ENCODE measurements at places on chromosomes 1 and 21.

DNA sequence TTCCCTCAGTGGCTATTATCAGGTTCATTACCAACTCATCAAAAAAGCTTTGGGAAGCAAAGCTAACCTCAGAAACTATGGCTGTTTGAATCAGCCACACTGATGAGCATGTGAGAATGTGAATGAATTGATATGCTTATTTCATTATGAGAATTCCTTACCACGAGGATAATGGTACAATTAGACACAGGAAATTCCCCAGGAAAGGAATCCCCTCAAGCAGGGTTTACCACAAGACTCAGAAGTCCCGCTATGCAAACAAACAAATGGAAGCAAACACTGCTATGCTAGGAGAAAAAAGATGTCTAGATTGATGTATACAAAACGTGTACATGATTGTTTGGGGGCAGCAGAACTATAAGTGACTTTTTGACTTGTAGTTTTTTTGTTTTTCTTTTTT lies 205.0 kb downstream of the HMCN1 start:
- DNase-seq = no peak

- DNase-seq = no peak
Measured at GRCh38 chr1:224338150-224338838, 8.3 kb upstream of the NVL start.

DNA sequence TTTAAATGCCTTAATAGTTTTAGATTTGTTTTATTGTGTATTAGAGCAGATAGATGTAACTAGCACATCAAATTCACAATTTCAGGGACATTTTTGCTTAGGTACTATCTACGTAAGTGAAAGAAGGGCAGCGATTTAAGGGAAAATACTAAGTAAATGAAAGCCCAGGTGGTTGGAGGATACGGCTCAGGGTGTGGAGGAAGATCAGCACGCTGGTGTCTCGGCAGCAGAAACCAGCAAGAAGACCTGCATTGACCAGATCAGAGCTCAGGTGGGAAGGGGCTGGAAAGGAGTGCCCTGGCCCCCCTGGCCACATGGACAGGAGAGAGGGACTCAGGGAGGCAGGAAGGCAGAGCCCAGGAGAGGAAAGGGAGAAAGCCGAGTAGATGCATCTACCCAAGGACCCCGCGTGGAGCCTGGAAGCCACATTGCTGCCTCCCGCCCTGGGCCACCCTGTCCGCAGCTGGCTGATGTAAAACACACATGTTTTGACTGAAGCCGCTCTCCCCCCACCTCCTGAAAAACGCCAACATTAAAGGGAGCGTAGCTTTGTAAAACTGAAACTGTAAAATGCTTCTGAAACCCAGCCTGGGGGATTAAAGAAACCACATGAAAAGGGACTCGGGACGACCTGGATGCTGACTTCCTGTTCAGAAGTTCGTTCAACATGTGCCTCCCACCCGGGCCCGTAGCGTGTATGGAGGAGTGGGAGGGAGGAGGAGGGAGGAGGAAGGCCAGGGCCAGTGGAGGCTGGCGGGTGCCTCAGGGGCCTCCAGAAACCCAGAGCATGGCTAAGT lies 72.6 kb upstream of the TARDBP start:
- no peak for DNase-seq

DNA sequence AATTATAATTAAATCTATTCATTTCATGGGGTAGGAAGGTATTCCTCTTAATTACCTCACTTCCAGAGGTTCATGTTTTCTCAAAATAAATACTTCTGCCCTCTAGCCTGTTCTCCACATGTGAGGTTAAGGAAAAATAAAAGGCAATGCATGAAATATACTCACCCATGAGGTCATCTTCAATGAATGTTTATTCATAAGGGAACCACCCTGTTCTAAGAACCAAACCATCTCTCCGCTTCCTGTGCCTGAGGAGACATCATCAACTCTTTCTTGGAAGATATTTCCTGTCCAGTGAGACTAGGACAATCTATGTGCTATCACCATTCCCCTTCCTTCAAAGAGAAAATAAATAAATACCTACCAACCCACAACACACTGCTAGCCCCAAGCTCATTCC lies 513.7 kb upstream of the PLXNA2 start:
- no peak for DNase-seq

DNA sequence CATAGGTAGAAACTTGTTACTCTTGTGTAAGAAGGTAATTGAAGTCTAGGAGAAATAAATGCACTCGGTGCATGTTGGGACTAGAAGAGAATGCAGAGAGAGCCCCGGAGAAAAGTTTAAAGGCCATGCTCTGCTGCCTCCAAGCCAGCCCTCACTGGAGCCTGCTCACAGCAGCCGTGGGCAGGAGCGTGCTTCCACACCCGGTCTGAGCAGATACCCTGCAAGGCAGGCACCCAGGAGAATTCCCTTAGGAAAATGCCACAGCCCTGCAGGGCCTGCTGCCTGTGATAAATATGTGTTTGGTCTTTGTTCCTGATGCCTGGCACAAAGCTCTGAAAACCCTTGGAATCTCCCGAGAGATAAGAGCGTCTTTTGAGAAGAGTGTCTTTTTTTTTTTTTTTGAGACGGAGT lies 22.8 kb downstream of the C2CD2 start:
- DNase-seq = no peak

DNA sequence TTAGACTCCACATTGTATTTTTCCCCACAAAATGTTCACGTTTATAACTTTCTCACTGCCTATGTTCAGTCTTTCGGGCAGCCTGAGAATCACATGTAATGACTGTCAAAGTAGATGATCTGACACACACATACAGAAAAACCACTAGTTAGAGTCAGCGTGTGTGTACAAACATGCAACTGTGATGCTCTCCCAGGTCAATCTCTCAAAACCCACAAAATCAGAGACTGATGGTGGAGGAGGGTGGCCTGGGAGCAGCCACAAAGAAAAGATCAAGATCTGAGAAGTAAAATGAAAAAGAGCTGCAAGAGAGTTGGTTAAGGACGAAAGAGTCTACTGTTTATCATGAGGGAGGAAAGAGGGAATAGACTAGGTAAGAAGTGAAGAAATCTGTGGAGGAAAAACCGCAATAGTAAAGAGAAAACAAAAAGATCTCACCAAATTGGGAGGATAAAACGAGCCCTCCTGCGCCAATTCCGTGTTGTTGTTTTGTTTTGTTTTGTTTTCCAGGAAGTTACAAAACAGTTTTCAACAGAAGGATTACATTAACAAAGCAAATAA lies 2.3 kb downstream of the EGLN1 start:
- no peak for DNase-seq

- DNase-seq = no peak
Measured at GRCh38 chr1:154186852-154187501, 4.9 kb downstream of the TPM3 start.

DNA sequence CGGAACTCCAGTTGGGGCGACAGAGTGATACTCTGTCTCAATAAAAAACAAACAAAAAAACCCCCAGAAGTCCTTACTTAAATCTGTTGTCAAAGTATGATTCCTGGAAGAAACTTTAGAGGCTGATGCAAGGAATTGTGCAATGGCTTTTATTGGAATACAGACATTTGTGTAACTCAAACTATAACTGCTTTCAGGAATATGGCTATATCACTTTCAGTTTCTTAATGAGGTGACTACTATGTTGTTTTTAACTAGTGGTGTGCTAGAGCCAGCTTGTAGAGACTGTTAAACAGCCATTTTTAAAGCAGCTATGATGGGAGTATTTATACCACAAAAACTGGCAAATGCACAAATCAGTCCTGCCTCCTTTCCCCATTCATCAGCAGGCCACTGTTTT lies 22.7 kb upstream of the DNAJC28 start:
- no peak for DNase-seq

Measured in bone marrow (tissue), 2 donors.